ENCODE measurements at places on chromosomes 4 and X.

- no peak for DNase-seq
Measured at GRCh38 chr4:155676430-155676825, 9.8 kb downstream of the GUCY1A1 start.

DNA sequence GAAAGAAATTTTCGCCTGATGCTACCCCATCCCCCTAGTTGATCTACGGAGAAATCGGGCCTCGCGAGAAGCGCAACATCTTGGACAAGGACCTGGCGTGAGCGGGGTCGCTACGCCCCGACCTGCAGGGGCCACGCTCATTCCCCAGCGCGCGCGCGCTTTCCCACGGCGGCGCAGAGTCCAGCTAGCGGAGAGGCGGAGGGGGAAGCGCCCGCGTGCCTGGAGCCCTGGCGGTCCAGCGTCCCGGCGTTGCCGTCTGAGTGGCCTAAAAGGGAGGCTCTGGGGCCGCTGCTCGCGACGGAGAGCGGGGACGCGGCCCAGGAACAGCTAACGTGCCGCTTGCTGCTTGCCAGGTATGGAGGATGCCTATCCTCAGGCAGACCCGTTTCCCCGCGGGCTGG lies 6.0 kb upstream of the SOX3 start:
- DNase-seq: no peak

- no peak for DNase-seq
Measured at GRCh38 chr4:139368998-139369397, 66.7 kb upstream of the NDUFC1 start.

DNA sequence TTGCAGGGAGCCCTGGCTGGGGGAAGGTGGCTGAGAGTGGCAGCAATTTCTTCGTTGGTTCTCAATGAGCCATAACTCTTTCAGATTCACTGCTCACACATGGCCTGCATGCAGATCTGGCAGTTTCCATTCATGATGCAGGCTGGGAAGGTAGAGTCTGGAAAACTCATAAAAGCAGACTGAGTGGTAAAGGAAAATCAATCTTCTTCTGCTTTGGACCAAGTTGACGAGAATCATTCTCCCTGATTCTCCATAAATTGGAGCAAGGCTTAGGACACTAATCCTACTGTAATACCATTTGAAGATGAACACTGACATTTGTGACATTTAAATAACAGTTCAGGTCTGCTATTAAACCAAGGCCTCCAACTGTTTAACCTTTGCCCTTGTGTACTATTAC lies 35.3 kb upstream of the HAND2 start:
- no peak for DNase-seq

DNA sequence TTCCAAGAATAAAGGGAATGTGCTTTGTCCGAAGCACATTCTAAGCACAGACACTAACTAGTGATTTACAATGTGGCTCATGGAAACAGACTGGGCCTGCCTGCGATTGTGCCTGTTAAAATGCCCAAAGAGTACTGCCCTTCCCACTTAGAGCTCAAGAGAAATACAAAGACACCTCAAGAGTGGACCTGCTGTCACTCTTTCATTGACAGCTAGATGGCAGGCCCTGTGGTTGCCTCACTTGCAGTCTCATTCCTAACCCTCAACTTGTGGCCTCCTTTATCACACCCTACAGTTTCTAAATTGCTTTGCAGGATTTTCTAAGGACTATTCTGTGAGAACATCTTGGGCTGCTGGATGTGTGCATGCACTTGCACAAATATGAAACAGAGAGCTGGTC lies 331.0 kb upstream of the EMCN start:
- DNase-seq: peak; percentile 10

DNA sequence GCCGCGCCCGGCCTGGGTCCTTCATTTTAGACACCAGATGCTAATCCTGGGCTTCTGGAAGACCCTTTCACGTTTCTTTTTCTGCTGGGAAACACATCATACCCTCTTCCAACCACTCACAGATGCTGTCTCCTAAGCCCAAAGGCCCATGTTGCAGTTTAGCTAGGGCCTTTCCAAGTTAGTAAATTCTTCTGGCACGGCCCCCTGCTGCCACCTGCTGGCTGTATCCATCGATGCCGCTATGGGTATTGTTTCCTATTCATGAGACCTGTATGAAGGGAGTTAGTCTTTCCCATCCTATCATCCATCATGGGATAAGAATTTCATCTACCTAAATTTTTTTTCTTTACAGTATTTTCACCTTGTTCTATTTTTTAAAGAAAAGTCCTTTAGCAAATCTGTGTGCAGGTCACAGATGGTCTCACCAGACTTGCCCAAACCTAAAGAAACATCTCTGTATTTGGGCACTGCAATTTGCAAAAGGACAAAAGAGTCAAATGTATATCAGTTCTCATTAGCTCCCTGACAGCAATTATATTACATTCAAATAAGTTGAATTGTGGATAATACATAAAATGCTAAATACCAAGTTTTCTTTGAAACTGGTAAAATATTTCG lies 37.8 kb upstream of the SLC9A7 start:
- DNase-seq: peak; percentile 61

GRCh38 chr4:89363786-89364185 lies 56.2 kb upstream of the GPRIN3 start:
- DNase-seq: no peak

DNA sequence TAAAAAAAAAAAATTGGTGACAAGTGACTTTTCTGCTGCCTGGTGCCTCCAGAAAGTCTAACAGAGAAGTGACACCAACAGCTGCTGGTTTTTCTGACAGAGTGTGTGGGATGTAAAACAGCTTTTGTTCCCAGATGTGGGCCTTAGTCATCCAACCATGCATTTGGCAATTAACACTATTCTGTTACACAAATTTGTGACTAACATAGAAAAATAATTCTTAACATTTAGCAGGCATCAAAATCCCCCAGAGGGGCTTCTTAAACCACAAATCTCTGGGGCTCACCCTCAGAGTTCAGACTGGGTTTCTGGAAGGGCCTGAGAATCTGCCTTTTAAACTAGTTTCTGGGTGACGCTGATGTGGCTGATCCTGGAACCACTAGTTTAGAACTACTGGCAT lies 100.5 kb upstream of the PCDH7 start:
- no peak for DNase-seq

- no peak for DNase-seq
Measured at GRCh38 chr4:121070274-121070673, 2.1 kb downstream of the NDNF start.

GRCh38 chrX:78104447-78105176 lies 564 bp downstream of the PGK1 start:
- peak; percentile 40 for DNase-seq

- DNase-seq: no peak
Measured at GRCh38 chrX:74506317-74507115, 85.2 kb downstream of the SLC16A2 start.

- DNase-seq: no peak
Measured at GRCh38 chr4:96248225-96248624, 408.3 kb downstream of the PDHA2 start.

GRCh38 chr4:74658116-74658515 lies 136.2 kb downstream of the BTC start:
- no peak for DNase-seq

- no peak for DNase-seq
Measured at GRCh38 chrX:138917781-138918180, 206.3 kb upstream of the FGF13 start.

DNA sequence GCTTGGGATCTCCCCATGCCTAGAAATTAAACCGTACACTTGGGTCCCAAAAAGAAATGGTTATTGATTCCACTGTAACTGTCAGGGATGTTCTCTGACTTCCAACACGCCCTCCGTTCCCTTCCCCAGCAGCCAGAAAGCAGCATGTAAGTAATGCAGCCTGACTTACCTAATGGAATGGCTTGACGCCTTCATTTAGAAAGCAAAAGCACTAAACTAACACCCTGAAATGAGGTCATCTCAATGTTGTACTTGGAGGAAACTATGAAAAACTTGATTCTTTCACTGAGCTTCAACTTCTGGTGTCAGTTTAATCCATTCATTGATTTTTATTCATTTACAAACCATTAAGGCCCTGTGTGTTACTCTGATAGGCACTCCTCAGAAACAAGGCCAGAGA lies 110.8 kb upstream of the NOCT start:
- DNase-seq: no peak

- peak; percentile 18 for DNase-seq
Measured at GRCh38 chr4:145298885-145299284, 118.5 kb upstream of the OTUD4 start.

- DNase-seq: no peak
Measured at GRCh38 chrX:104745152-104745551, 179.2 kb downstream of the IL1RAPL2 start.

DNA sequence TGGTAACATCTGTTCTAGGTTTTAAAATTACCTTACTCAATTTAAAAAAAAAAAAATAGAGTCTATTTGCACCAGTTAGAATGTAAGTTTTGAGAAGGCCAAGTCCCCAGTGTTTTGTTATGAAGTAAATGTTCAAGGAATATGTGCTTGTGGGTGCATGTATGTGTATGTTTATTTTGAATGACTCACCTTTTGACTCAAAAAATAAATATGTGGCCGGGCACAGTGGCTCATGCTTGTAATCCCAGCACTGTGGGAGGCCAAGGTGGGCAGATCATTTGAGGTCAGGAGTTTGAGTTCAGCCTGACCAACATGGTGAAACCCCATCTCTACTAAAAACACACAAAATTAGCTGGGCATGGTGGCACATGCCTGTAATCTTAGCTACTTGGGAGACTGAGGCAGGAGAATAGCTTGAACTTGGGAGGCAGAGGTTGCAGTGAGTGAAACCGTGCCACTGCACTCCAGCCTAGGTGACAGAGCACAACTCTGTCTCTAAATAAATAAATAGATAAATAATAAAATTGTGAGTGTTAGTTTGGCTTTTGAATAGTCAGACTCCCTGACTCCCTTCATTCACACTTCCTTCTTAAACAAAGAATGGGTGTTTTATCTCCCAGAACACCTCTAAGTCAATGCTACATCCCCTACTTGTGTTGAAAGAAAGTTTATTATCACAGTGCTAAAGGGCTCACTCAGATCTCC lies 511.3 kb upstream of the PCDH7 start:
- DNase-seq: peak; percentile 25

GRCh38 chr4:2281575-2282343 lies 19.9 kb upstream of the MXD4 start:
- no peak for DNase-seq

GRCh38 chrX:68203211-68203610 lies 230.1 kb downstream of the OPHN1 start:
- DNase-seq: no peak

- DNase-seq: no peak
Measured at GRCh38 chr4:84718699-84719098, 135.8 kb downstream of the CDS1 start.

DNA sequence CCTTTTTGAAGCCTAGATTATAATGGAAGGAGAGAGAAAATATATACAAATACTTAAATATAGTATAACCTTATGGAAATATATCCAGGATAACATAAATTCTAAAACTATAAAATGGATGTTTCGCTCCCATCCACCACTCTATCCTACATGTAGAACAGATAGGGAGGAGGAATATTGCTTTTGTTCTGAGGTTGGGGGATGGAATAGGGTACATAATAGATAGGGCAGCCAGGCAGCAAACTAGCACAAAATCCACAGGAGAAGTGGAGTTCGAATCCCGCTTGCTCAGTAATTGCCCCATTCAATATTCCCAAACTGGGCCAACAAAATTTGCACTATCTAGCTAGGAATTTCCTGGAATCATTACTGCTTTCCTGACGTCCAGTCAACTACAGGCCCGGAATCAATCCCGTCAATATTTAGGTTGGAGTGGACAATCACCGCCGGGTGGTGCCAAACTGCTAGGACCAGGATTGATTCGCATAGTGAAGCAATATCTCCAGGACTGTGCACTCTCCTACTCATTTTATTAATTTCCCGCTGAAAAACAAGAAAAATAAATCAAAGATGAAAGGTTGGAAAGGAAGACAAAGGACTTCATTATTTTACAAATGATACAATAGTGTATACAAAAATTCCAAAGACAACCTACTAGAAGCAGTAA lies 40.4 kb upstream of the PAPSS1 start:
- no peak for DNase-seq

DNA sequence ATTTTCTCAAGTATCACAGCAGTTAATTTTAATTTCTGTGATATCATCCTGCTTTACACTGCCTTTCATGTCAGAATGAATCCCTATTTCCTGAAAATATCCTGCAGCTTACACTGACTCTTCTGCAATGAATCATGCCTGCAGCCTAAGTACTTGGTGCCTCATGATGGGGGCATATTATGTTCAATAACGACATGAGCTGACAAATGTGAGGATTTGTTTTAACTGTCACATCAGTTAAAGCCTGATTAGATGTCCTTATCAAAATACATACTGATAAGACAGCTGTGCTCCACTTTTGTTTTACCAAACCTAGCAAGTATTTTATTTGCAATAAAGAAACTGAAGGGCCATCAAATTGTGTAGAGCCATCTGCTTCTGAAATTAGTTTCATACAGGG lies 359.9 kb upstream of the AGA start:
- DNase-seq: no peak

- no peak for DNase-seq
Measured at GRCh38 chr4:124025000-124025399, 628.4 kb downstream of the SPRY1 start.

DNA sequence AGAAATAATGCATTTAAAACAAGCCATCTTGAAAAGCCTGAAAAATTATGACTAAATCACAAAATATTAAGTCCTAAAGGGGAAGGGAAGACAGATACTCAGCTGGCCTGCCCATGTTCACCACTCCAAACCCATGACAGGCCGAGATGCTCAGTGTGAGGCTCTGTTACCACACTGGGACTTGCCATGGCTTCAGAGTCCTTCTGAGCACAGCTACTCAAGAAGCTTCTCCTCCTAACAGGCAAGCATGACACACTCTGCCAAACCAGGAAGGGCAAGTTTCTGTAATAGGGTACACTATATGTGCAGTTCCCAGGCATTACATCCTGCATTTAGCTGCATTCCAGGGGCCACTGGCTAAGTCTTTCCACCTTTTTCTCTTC lies 34.0 kb upstream of the CYBB start:
- DNase-seq: no peak

- DNase-seq: no peak
Measured at GRCh38 chr4:105462576-105462975, 11.3 kb downstream of the PPA2 start.

DNA sequence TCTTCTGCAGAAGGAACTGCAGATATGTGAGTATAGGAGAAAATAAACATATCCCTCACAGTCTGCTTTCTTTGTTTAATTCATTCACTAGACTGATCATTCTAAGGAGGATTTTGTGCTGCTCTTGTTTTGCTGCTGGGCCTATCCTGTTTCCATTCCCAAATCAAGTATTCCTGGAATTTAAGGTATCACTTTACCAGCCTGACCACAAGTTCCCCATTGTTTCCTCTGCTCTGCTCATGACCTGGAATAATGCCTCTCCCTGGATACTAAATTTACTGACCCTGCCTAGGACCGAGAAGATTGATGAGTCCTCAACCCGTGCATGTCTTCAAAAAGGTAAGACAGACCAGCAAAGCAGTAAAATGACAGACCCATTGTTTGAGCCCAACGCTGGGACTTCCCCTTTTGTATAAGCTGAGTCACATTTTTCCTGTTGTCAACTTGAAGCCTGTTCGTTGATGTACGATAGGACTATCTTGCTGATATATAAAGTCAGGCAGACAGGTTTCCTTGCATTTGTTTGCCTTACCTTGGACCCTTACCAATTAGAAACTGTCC lies 85.5 kb upstream of the TET2 start:
- peak; percentile 14 for DNase-seq
